ENCODE measurements at places on chromosomes 3 and 15.

GRCh38 chr3:87004883-87005282 is 13.9 kb upstream of the VGLL3 start:
- no peak for DNase-seq

GRCh38 chr15:36601497-36601932 is 22.1 kb downstream of the CDIN1 start:
- DNase-seq, result no peak

- no peak for DNase-seq
Measured at GRCh38 chr15:43887901-43888300, 61.1 kb downstream of the WDR76 start.

DNA sequence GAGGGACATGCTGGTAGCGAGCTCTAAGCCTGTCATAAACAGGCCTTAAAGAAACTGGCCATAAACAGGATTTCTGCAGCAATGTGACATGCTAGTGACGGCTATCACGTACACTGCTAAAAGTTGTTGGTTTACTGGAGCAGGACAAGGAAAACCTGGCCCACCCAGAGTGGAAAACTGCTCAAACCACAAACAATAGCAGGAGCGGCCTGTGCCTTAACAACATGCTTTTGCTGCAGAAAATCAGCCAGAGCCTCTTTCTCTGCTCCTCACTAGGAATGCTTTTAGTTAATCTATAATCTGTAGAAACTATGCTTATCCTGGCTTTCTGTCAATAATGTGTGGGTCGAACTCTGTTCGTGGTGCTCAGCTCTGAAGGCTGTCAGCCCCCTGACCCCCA is 202.9 kb upstream of the UBE3A start:
- DNase-seq, result no peak

- no peak for DNase-seq
Measured at GRCh38 chr3:161322781-161323568, 48.3 kb downstream of the SPTSSB start.

GRCh38 chr3:11556851-11557644 is 86.7 kb downstream of the VGLL4 start:
- no peak for DNase-seq

GRCh38 chr3:61979638-61980037 is 393.7 kb downstream of the FEZF2 start:
- no peak for DNase-seq

- peak; percentile 23 for DNase-seq
Measured at GRCh38 chr15:80060356-80061006, 1.0 kb downstream of the ZFAND6 start.

DNA sequence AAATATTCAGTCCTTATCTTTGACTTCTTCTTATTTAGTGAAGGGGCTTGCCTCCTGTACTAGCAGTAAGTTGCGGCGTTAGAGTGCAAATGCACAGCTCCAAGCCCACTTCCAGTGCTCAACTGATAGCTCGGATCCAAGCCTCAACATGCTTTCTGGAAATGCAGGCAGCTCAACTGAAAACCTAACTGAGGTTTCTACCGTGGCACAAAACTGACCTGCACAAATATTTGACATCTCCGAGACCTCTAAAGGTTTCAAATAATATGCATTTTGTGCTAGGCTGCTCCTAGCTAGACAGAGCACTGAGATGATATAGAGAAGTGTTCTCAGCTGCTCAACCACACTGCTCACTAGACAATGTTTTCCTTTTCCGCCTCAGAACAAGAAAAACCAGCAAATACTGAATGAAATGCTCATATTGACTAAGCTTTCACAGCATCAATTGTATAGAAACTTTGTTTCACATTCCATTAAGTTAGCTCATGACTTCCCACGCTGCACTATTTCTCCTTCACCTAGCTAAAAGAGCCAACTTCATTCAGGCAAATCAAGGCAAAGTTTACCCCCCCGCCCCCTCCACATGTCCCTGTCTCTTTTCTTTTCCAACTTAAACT is 822 bp downstream of the ZNF385D start:
- DNase-seq, result no peak

GRCh38 chr15:96107916-96108315 is 222.6 kb upstream of the NR2F2 start:
- DNase-seq, result no peak

- no peak for DNase-seq
Measured at GRCh38 chr15:27045796-27046195, 74.8 kb downstream of the GABRG3 start.

DNA sequence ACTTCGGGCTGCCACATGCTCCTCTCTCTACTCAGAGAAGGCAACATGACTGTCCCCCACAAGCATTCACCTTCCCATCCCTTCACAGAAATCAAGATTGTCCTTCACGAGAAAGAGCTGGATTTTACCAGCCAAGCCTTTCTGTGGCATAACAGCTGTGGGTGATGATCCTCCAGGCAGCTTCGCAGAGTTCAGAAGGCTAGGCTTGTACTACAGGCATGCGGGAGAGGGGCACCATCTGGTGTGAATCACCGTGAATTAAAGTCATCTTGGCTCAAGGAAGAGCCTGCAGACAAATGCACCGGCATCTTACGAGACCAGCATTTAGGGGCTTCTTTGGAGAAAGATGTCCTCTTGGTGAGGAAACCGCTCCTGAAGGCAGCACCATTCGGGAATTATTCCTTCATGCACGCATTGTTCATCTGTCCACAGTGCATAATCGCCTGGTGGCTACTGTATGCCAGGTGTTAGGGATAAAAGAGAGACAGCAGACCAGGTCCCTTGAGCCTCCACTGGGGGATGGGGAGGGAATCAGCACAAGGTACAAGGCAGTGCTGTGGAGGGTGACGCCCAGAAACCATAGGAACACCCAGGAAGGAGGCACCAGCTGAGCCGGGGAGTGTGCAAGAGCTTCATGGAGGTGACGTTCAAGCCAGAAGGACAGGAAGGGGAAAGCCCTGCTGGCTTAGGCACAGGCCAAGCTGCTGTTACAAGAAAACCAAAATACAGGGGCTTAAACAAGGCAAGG is 108.6 kb downstream of the TMEM266 start:
- DNase-seq, result no peak

DNA sequence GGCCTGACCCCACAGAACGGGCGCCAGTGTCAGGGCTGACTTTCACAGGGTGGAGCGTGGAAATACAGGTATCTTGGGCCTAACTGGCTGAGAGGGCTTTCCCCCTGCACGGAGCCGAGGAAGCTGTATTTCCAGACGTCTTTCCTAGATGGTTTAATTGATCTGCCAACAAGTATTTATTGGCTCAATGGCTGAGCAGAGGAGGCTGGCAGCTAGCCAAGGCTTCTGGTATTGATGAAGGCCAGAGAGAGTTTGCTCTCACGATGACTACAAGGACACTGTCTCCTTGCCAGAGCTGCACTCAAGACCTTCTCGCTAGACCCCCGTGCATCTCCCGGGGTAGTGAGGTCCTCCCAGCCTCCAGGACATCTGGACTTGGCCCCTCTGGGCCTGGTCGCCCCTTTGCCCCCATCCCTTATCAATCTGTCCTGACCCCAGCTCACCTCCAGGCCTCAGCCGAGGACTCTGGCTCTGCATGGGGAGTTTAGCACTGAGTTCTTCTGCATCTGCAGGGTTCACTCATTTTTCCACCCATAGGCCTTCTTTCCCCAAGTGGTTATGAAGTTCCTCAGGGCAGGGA is 20.6 kb downstream of the SPSB4 start:
- no peak for DNase-seq

DNA sequence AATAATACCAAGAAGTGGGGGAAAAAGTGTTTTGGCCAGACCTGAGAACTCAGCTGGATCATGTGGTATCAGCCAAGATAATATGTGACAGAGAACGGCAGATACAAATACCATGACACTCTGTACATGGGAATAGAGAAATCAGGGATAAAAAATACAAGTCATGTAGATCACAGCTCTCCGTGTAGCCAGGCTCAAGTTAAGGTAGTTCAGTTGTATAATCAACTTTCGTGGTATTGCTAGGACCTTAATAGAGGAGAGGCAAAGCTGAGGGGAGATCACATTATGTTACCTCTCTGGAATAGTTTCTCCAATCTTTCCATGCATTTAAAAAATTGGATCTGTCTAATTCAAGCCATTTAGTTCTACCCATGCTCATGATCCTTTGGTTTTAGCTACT is 179.8 kb downstream of the GHSR start:
- DNase-seq, result no peak

GRCh38 chr3:109195815-109196214 is 59.3 kb downstream of the C3orf85 start:
- DNase-seq, result no peak

GRCh38 chr3:10848261-10848660 is 32.2 kb downstream of the SLC6A11 start:
- DNase-seq, result peak; percentile 23

- DNase-seq, result peak; percentile 73
Measured at GRCh38 chr15:76139368-76140073, 79.7 kb downstream of the TMEM266 start.

GRCh38 chr15:77837649-77838025 is 204.9 kb upstream of the LINGO1 start:
- DNase-seq, result no peak

DNA sequence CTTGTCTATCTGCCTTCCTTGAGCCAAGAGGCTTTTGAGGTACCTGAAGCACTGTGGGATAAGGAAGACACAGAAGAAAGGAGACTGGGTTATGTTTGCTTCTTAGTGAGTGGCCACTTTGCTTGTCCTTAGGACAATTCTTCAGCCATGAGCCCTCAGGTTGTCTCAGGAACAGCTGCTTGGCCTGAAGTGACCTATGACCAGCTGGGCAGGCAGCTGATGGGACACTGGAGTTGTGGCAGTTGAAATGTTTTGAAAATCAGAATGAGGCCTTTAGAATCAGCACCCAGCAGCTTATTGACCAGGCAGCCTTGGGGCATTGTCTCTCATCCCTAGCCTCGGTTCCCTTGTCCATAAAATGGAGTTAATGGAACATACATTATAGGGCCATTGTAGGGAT is 37.0 kb downstream of the RBP2 start:
- DNase-seq, result no peak

GRCh38 chr3:55607844-55608243 is 120.7 kb upstream of the WNT5A start:
- DNase-seq, result no peak

DNA sequence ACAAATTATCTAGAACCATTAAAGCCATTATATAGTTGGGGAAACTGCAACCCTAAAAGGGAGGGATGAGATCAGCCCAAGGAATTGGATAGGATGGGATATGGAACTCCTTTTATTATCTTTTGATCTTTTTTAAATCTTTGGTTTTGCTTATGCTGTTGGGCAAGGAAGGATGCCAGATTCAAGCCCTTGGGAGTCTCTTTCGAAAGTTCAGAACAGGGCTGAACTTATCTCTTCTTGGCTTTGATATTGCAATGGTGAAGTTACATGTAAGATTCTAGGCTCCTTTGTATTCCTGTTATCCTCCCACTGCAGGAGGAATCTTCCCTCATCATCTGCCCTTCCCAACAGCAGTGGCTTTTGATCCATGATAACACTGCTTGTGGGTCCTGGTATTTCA is 10.0 kb upstream of the SLC22A13 start:
- no peak for DNase-seq

DNA sequence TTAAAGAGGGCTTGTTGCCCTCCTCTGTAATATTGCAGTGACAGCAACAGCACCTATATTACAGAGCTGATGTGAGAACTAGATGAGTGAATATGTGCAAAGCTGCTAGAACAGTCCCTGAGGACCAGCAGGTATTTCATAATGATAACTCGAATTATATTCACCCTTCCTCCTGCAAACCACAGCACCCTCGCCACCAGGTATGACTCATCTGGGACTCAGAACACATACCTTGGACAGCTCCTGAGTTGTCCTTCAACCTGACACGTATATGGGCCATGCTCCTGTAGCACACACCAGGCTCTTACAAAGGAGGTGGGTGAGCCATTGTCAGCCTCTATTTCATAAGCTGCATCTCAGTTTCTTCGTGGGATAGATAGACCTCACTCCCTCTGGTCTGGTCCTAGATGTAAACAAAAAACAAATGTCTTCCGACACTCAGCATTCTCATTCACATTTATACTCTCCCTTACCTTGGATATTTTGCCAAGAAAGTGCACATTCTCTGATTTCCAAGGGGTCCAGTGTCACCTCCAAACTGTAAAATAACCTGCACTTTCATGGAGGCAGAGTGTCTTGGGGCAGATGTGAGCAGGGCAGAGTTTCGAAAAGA is 124.5 kb downstream of the TLE3 start:
- DNase-seq, result peak; percentile 42

- no peak for DNase-seq
Measured at GRCh38 chr3:43854916-43855315, 164.2 kb downstream of the ABHD5 start.

GRCh38 chr3:132180337-132180791 is 136.8 kb upstream of the ACP3 start:
- no peak for DNase-seq

DNA sequence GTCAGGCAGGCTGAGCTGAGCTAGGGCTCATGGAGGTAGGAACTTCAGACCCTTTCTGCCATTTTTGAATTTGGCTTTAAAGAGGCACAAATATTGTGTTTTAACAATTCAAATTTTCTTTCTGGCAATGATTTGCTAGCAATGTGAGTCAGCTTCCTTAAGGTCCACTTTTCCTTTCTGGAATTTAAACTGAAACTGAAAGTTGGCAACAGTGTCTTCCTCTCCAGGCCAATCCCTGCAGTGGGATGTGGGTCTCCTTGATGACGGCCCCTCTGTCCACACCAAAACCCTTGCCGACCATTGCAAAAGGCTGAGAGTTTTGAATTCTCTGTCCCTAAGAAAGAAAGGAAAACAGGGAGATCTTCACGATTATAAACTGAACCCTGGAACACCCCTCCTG is 27.1 kb downstream of the RPSA start:
- no peak for DNase-seq

GRCh38 chr3:64224826-64225610 is at the start of gene PRICKLE2:
TSS of gene PRICKLE2 (minus strand) at chr3:64225466. CDS start at chr3:64198927, 26,539 bp downstream.
- DNase-seq, result peak; percentile 1

DNA sequence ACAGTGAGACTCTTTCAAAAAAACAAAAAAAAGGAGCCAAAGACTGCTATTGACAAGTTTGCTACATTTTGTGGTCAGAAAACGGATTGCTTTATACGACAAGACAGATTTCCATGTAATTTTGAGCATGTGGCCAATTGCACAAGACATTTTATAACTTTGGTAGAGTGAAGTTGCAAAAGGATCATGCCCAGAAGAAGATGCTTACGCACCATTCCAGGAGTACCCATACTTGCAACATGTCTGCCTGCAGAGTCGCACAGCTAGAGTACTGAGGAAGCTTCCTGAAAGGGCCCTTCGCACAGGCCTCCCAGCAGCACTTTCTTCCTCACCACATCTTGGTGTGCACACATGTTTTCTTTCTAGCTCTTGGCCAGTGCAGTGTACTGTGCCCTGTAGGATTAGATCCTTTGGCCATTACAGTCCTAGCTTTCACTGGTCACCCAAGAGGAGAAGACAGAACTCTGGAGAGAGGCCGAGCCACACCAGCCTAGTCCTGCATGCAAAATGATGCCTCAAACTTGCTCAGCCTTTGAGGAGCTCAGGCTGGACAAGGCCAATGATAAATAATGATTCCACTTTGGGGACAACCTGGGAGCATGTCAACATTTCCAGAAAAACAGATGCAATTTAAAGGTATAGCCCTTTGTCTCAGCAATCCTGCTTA is 11.7 kb downstream of the CHDH start:
- DNase-seq, result no peak

DNA sequence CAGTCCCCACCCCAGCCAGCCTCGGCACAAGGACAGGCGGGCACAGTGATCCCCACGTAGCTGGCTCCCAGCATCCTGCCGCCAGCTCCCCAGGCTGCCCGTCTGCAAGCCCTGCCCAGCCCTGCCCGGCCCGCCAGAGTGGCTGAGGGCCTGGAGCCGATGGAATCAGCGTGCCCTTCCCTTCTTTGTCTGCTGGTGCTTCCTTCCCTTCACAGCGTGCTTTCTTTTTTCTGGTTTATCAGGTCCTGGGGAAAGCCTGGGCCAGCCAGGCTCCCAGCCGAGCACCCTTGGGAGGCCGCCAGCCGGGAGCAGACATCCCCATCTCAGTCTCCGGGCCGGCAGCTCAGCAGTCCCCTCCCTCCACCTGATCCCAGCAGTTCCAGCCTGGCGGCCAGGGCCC is 54.7 kb upstream of the SMAD6 start:
- no peak for DNase-seq

Measured in activated naive CD8-positive, alpha-beta T cell treated with anti-CD3 and anti-CD28 coated beads for 36 hours (primary cell).